ENCODE measurements at places on chromosomes 11 and 22.

DNA sequence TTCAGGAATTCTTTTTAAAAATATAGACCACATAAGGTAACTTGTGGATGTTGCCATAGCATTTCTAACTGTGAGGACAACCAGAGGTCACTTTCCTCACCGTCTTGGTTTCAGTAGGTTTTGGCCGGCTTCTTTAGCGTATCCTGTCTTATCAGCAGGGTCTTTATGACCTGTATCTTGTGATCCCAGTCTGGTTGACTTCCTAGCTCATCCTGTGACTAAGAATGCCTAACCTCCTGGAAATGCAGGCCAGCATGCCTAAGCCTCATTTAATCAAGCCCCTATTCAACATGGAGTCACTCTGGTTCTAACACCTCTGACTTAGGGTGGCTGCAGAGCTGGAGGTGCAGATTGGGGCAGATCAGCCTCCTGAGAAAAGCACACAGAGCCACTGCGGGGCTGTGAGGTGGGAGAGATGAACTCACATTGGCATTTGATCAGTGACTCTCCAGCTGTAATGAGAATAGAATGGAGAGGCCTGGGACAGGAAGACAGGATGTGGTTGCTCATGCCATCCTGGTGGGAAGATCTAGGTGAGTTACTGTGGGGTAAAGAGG is 41.1 kb upstream of the TOP3B start:
- no peak for DNase-seq

DNA sequence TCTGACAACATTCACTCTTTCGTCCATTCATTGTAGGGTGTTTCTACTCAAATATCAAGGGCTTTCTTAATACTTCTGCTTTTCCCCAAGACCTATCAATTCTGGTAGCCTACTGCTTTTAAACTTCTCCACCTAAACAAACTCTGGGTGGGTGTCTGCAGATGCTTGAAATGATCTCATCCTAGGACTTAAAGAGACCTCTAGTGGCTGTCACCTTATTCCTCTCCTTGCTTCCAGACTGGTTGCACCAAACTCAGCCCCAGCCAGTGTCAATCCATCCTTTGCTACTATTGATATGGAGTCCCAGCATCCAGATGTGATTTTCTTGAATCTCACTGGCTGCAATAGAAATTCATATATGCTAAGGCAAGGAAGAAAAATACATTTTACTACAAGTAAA is 274.7 kb downstream of the NXPE2 start:
- no peak for DNase-seq

DNA sequence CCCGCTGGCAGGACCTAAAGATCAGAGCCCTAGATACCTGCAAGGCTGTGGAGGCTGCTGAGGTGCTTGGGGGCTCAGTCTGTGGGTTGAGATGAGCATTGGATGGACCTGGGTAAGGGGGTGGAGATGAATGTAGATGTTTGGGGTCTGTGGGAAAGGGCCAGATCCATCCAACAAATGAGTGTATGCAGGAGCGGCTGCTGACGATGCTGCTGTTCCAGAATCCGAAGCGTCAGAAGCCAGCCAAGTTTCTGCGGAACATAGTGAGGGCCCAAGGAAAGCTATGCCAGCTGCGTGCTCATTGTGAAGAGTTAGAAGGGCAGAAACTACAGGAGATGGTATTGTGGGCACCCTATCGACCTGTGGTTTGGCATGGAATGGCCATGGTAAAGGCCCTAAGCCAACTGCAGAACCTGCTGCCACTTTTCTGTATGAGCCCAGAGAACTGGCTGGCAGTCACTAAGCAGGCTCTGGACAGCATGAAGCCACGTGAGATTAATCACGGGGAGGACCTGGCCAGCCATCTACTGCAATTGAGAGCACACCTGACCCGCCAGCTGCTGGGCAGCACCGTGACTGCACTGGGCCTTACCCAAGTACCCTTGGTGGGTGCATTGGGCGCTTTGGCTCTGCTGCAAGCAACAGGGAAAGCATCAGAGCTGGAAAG is 36.6 kb downstream of the RRP8 start:
- DNase-seq = no peak

DNA sequence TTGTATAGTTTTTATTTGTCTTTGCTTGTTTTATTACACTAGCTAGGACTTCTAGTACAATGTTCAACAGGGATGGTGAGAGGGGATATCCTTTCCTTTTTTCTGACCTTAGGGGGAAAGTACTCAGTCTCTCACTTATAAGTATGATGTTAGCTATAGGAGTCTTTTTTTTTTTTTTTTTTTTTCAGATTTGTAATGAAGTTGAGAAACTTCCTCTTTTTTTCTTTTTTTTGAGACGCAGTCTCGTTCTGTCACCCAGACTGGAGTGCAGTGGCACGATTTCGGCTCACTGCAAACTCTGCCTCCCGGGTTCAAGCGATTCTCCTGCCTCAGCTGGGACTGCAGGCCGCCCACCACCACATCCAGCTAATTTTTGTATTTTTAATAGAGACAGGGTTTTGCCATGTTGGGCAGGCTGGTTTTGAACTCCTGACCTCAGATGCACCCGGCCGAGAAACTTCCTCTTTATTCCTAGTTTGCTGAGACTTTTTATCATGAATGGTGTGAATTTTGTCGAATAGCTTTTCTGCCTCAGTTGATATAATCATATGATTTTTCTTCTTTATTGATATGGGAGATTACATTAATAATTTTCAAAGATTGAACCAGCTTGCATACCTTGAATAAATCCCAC is 10.9 kb downstream of the TRIM22 start:
- DNase-seq = peak; percentile 50

- DNase-seq = no peak
These were observed 9.0 kb upstream of the OSM start for GRCh38 chr22:30275625-30276024.
